ENCODE measurements at places on chromosomes 6 and 20. TPM values are rescaled to one million over a fixed set of nuclear protein-coding genes. Genes with fewer than 3 reads are reported as not detected.

DNA sequence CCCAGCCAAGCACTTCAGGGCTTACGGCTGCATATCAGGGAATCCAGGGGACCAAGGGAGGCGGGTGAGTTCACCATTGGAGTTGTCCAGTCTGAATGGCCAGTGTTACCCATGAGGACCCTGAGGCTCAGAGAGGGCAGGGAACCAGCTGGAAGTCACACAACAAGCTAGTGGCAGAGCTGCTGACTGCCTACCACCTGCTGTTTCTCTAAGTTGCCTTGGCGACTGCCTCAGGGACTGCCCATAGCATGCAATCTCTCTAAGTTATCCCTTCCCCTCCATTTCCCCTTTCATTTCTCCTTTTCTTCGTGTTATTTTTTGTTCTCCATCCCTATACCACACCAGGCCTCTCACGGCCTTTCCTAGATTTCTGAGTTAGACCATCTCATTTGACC, 71.8 kb upstream of the SIRPA start:
- no peak for DNase-seq

PAX1 gene
- under 0.01 TPM for total RNA-seq

IL17A gene
- not detected for total RNA-seq

ZNF76 gene
- 22.7 TPM for total RNA-seq

DNA sequence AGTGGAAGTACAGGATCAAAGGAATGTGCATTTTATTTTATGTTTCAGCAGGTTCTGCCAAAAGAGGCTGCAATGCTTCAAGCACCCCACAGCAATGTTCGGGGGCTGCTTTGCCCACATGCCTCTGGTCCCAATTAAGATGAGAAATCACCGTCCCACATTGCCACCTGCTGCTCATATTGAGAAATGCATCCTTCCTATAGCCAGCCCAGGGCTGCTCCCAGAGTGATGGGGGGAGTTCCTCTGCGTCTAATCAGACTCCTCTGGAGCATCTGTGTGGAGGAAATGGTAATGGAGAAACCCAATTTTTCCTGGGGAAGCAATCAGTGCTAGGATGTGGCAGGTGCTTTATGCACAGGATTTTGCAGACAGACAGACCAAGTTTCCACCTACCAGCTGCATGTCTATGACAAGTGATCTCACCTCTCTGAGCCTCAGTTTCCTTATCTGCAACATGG, 33.7 kb downstream of the PTGIS start:
- no peak for DNase-seq

IL17F gene
- total RNA-seq, result not detected

OOEP gene
- 0.36 TPM for total RNA-seq

FRMD1 gene
- under 0.01 TPM for total RNA-seq

C20orf141 gene
- 0.29 TPM for total RNA-seq

DNA sequence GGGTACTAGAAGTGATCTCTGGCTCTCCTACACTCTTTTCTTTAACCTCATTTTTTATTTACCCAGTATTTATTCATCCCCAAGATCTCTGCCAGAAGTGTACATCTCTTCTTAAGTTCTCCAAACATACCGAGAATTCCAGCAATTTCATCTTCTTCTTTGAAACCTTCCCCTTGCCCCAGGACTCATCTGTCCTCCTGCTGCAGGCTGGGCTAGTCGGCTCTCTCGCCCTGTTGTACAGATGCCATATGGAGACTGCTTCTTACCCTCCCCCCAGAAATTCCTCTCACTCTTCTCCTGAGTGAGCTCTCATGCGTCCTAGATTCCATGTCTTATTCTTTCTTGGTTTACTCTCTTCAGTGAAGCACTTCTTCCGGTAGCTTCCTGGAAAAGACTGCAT, 21.9 kb upstream of the PNRC1 start:
- peak; percentile 21 for DNase-seq

HSPA1B gene
- 45.7 TPM for total RNA-seq

DNA sequence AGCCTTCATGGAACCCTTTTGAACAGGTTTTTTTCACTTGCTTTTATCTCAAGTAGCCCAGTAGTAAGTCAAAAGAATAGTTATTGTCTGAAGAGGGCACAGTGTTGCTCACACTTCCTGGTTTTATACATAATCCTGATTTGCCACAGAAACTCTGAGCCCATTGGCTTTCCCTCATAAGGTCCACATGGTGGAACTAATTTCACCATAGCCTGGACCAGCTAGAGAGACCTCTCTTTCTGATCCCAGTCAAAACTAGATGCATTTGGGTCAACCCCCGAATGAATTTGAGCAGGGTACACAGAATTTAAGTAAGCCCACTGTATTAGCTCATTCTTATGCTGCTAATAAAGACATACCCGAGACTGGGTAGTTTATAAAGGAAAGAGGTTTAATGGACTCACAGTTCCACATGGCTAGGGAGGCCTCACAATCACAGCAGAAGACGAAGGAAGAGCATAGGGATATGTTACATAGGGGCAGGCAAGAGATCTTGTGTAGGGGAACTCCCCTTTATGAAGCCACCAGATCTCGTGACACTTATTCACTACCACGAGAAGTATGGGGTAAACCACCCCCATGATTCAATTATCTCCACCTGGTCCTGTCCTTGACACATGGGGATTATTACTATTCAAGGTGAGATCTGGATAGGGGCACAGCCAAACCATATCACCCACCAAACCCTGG, 6.2 kb downstream of the RWDD2A start:
- DNase-seq, result no peak

SIRPB1 gene
- 1.2 TPM for total RNA-seq

CSTF1 gene
- 26.8 TPM for total RNA-seq

DNA sequence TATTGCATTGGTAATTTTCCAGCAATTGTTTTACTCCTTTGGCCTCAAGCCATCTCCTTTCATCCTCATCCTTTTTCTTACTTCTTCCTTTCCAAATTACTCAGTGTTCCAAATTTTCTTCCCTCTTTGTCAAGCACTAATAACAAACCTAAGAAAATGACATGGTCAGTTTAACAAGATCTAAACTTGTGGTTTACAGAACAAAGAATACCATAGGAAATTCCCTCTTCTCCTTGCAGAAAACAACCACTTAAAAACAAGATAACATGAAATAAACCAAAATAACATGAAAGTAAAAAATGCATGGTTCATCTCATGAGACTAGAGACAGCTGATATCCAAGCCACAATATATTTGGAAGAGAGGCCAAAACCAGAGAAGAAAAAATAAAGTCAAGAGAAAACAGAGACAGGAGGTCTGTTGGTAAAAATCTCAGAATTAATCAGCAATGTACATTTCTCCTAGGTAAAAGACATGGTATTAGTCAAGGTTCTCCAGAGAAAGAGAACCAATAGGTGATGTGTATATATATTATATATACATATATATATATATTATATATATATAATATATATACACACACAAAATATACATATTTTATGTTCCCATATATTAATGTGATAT, 51.0 kb upstream of the SENP6 start:
- DNase-seq, result no peak

EXOC2 gene
- total RNA-seq, result 22.4 TPM

DNA sequence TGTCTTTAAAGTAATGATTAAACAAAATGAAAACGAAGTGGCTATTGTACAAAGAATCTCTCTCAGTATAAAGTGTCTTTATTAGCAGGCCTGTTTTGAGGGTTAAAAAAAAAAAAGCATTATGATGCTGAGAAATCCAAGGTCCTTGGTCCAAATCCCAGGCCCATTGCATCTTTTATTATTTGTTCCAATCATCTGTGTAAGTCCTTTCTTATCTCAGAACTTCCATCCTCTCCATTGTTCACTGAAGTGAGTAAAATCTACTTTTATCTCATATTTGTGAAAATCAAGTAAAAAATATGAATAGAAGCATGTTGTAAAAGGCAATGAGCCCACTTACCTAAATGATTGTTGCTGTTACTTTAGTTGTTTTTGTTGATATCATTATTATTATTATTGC, 499.1 kb upstream of the JAG1 start:
- no peak for DNase-seq

COL12A1 gene
- 1,393 TPM for total RNA-seq

RAD21L1 gene
- not detected for total RNA-seq

DNA sequence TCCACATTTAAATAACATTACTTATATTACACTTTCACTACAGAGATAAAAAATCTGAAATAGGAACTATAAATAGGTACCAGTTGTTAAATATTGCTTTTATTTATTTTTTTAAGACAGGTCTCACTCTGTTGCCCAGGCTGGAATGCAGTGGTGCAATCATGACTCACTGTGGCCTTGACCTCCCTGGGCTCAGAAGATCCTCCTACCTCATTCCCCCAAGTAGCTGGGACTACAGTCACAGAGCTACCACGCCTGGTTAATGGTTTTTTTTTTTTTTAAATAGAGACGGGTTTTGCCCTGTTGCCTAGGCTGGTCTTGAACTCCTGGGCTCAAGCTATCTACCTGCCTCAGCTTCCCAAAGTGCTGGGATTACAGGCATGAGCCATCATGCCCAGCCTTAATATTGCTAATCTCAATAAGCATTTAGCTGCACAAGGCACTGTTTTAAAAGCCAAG, 17.3 kb downstream of the EEF1E1 start:
- no peak for DNase-seq

MOXD1 gene
- total RNA-seq, result 19.5 TPM

CDC25B gene
- total RNA-seq, result 23.5 TPM

DNA sequence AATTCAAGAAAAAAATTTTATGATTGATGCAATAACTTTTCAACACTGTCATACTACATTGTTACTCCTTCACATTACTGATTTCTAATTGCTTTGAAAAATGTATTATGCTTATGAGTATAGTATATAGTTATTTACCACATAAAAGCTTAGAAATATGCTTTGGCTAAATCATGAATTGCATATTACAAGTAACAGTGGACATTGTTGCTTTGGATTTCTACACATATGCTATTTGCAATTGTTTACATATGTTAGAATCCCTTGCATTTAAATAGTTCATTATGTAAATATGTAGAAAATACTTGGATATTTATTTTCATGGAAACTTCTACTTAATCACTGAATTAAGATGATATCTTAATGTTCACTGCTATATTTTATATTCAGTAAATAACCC, 577.5 kb downstream of the QKI start:
- no peak for DNase-seq

RSPO4 gene
- total RNA-seq, result not detected

FAM83B gene
- total RNA-seq, result under 0.01 TPM

GRCh38 chr6:34035704-34036356, 110.1 kb downstream of the GRM4 start:
- no peak for DNase-seq

TBX18 gene
- total RNA-seq, result 64.1 TPM

TRDN gene
- total RNA-seq, result not detected

GRCh38 chr20:39516964-39517363, 554.8 kb downstream of the DHX35 start:
- DNase-seq, result no peak

DNA sequence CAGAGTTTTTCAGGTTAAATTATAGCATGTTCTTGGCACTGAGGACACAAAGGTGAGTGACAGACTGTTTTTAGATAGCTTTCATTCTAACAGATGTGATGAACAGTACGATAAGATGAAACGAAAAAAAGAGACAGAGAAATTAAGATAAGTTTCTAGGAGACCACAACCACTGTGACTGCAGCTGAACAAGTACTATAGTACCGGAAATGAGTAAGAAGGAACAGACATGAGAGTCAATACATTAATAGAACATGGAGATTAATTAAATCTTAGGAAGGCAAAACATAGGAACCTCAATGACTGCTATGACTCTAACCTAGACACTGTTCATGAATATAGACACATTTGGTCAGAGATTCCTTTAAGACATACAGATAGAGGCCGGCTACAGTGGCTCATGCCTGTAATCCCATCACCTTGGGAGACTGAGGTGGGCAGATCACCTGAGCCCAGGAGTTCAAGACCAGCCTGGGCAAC, 40.2 kb downstream of the HBS1L start:
- DNase-seq, result no peak

MUCL3 gene
- not detected for total RNA-seq

DNA sequence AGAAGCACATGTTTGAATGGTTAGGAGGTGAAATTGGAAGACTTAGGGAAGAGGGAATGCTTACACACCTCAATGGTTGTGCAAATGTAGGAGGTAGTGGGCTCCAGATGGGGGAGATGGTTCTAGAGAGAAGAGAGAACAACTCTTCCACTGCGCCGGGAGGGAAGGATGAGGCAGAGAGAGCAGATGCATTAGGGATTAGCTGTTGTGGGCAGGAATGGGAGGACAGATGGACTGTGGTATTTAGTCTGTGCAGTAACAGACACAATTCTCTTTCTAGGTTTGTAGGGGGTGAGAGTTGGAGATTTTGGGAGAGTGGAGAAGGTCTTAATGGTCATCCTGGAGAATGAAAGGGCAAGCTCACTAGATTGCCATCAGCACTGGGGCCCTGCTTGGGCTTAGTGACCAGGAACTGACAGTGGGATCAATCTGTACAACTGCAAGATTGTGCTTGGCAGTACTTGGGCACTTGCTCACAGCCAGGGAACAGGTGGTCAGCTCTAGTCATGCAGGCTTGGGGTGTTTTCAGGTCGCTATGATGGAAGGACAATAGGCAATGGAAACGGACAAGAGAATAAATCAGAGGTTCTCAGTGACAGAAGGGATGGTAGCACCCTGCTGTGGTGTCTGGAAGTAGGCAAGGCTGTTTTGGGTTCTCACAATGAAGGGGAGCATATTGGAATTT, 182.0 kb upstream of the MYLIP start:
- DNase-seq, result no peak

GRCh38 chr6:72621291-72622093, at the start of gene KCNQ5:
Gene KCNQ5 (plus strand): TSS chr6:72622064.
- DNase-seq, result peak; percentile 78

ARFGAP1 gene
- 68.4 TPM for total RNA-seq

ZNF311 gene
- 0.88 TPM for total RNA-seq

- DNase-seq, result no peak
Observed at GRCh38 chr6:121260651-121261102, 73.6 kb downstream of the TBC1D32 start.

SIGLEC1 gene
- total RNA-seq, result not detected

- peak; percentile 77 for DNase-seq
Observed at GRCh38 chr6:56851074-56851473, 103.8 kb upstream of the BEND6 start.

ITPR3 gene
- 46.7 TPM for total RNA-seq

GRCh38 chr20:51695574-51696303, 72.5 kb downstream of the ATP9A start:
- peak; percentile 85 for DNase-seq

BFSP1 gene
- total RNA-seq, result 1.8 TPM

HCK gene
- not detected for total RNA-seq

GRCh38 chr6:135147637-135148592, 33.2 kb upstream of the MYB start:
- DNase-seq, result no peak

GGTLC1 gene
- total RNA-seq, result not detected

GRCh38 chr20:31551163-31552081, 37.2 kb downstream of the HM13 start:
- peak; percentile 77 for DNase-seq

GRCh38 chr6:121733234-121733633, 297.8 kb downstream of the GJA1 start:
- DNase-seq, result no peak

DNA sequence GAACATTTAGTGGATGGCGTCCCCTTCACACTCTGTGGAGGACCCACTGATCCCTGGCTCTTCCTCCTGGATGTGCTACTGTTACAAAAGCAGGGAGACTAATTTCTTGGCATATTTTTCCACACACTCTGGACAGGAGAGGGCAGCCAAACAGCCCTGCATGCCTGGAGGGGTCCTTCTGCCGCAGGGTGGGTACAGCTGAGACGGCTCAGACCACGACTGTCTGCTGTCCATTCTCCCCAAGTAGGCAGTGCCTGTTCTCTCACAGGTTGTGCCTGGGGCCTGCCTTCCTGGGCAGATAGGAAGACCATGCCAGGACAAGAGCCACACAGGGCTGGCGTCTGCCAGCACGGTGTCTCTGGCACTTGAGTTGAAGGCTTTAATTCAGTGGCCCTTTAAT, 260.1 kb downstream of the FOXC1 start:
- DNase-seq, result no peak

ZSWIM1 gene
- 7.6 TPM for total RNA-seq

Measured in osteoblast (primary cell).